Progenitor cell of endocrine pancreas (in vitro differentiated cells): ENCODE measurements at places on chromosomes 12 and 14.

- DNase-seq, result no peak
Observed at GRCh38 chr14:96129128-96129736, 75.4 kb upstream of the BDKRB2 start.

- DNase-seq, result no peak
Observed at GRCh38 chr12:31658471-31659086, 909 bp upstream of the ETFBKMT start.

DNA sequence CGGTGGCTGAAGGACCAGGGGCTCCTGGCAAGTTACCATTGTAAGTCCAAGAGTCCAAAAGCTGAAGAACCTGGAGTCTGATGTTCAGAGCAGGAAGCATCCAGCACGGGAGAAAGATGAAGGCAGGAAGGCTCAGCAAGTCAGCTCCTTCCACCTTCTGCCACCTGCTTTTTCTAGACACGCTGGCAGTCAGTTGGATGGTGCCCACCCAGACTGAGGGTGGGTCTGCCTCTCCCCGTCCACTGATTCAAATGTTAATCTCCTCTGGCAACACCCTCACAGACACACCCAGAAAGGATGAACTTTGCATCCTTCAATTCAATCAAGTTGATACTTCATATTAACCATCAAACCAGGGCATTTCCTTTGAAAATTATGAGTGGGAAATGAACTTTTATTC is 1272.4 kb upstream of the TMEM132C start:
- no peak for DNase-seq

GRCh38 chr12:79424109-79424721 is 266.5 kb downstream of the PAWR start:
- DNase-seq, result no peak

DNA sequence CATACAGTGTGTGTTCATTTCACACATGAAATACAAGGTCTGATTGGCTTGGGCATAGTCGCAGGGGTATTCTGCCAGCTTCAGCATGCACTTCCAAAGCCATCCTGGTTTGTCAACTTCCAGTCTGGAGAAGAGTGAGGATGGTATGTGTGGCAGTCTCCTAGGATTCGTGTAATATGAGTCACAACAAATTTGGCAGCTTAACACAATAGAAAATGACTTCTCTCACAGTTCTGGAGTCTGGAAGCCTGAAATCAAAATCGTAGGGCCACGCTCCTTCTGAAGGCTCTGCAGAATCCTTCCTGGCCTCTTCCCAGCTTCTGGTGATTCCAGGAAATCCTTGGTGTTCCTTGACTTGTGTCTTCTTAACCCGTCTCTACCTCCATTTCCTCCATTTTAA is 167.5 kb downstream of the PPM1H start:
- no peak for DNase-seq

DNA sequence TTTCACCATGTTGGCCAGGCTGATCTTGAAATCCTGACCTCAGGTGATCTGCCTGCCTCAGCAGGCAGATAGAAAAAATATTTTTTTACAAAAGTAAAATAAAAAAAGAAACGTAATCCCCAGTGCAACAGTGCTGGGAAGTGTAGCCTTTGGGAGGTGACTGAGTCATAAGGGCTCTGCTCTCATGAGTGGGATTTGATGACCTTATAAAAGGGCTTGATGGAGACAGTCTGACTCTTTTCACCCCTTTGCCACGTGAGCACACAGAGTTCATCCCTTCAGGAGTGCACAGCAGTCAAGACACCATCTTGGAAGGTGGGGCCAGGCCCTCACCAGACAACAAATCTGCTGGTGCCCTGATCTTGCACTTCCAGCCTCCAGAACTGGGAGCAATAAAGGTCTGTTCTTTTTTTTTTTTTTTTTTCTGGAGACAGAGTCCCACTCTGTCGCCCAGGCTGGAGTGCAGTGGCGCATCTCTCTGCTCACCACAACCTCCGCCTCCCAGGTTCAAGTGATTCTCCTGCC is 24.7 kb upstream of the DYNC1H1 start:
- DNase-seq, result no peak

GRCh38 chr12:104460041-104460719 is 3.4 kb downstream of the CHST11 start:
- DNase-seq, result no peak

- DNase-seq, result no peak
Observed at GRCh38 chr12:50520416-50521207, 15.8 kb downstream of the DIP2B start.
